T-helper 22 cell (primary cell): ENCODE measurements at places on chromosomes 5 and 9.

- DNase-seq, result no peak
Measured at GRCh38 chr5:128093368-128093767, 9.8 kb downstream of the SLC12A2 start.

DNA sequence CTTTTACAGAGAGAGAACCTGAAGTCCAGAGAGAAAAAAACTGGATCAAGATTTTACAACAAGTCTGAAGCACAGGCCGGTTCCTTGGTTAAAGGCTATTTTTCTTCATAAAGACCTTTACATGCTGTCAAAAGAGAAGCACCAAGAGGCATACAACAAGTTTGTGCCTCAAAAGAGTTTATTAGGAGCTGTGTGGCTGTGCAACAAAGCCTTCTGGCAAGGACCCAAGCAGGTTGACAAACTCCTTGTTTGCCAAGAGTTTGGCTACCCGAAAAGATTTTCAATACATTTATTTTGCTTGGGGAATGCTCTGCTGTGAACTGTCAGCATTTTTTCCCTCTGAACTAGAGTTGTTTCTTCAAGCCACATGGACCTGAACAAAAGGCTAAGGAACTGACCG, 202.9 kb upstream of the RAD23B start:
- DNase-seq, result no peak

- DNase-seq, result no peak
Measured at GRCh38 chr9:91349115-91349555, 12.6 kb downstream of the AUH start.

DNA sequence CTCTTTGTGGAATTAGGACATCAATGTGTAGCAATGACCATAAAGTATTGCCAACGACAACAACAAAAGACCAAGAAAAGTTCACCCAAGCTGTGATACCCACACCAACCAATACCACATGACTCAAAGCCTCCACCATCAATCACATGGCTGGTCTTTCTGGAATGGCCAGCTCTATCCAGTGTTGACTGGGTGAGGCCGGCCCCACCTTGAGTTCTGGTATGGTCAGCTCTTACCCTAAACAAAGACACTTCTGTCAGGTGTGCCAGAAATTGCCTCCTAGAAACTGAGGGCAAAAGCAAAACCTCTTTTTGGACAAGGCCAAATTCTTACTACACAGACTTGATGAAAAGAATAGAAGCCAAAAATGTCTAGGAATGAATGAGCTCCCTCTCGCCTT, 331.5 kb downstream of the ZNF608 start:
- DNase-seq, result no peak
